Activated CD8-positive, alpha-beta memory T cell treated with anti-CD3 and anti-CD28 coated beads, Interleukin-2, amount 10 ng/mL, durations not matched to agents 7 days and 5 days (primary cell): ENCODE measurements at places on chromosomes 3 and 15. TPM values are rescaled to one million over a fixed set of nuclear protein-coding genes. Genes with fewer than 3 reads are reported as not detected.

The IGSF10 gene
- total RNA-seq = not detected

- no peaks in the 10 kb centered on the region for H3K36me3 ChIP-seq
- DNase-seq = no peak
- H3K4me1 ChIP-seq = no peaks in the 10 kb centered on the region
- no peaks in the 10 kb centered on the region for H3K27me3 ChIP-seq
- no peak overlapping the region for H3K27ac ChIP-seq
Observed at GRCh38 chr3:26636096-26636727, 13.6 kb downstream of the LRRC3B start.

GRCh38 chr3:42673082-42673481 is 12.3 kb upstream of the KLHL40 start:
- peaks cover 6% of the 10 kb centered on the region for H3K27me3 ChIP-seq
- no peak overlapping the region for H3K27ac ChIP-seq
- DNase-seq = no peak
- no peaks in the 10 kb centered on the region for H3K36me3 ChIP-seq
- no peak overlapping the region for H3K4me3 ChIP-seq
- H3K4me1 ChIP-seq = no peaks in the 10 kb centered on the region

GRCh38 chr3:143063018-143063417 is 56.6 kb upstream of the CHST2 start:
- H3K27me3 ChIP-seq = no peaks in the 10 kb centered on the region
- no peak for DNase-seq
- H3K4me1 ChIP-seq = peaks cover 17% of the 10 kb centered on the region
- peaks cover 34% of the 10 kb centered on the region for H3K36me3 ChIP-seq
- no peak overlapping the region for H3K4me3 ChIP-seq

DNA sequence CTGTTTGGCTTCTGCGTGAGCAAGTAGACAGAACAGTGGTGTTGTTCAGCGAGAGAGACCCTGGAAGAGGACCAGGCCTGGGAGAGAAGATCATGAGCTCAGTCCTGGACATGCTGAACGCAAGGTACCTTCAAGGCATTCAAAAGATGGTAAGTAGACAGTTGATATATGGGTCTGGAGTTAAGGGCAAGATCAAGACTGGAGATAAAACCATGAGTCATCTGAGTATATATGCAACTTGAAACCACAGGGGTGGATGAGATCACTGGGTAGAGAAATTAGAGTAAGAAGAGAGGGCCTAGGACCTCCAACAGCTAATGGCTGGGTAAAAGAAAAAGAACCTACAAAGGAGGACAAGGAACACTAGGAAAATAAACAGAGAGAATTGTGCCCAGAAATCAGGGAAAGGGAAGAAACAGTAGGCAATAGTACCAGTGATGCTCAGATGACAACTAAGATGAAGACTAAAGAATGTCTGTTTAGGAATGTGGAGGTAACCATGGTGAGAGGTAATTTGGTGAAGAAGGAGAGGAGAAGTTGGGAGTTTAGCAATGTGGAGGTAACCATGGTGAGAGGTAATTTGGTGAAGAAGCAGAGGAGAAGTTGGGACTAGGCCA is 343.2 kb upstream of the ADAMTS9 start:
- no peak overlapping the region for H3K4me3 ChIP-seq
- H3K4me1 ChIP-seq = peaks cover 2% of the 10 kb centered on the region
- no peaks in the 10 kb centered on the region for H3K36me3 ChIP-seq

GRCh38 chr3:32126305-32127015 is 20.0 kb downstream of the GPD1L start:
- H3K27ac ChIP-seq = no peak overlapping the region
- no peak overlapping the region for H3K4me3 ChIP-seq
- peaks cover 16% of the 10 kb centered on the region for H3K4me1 ChIP-seq
- H3K36me3 ChIP-seq = peaks cover 14% of the 10 kb centered on the region

- H3K36me3 ChIP-seq = peaks cover 64% of the 10 kb centered on the region
- DNase-seq = no peak
- no peak overlapping the region for H3K4me3 ChIP-seq
- H3K27me3 ChIP-seq = no peaks in the 10 kb centered on the region
- H3K27ac ChIP-seq = no peak overlapping the region
- peaks cover 82% of the 10 kb centered on the region for H3K4me1 ChIP-seq
Observed at GRCh38 chr3:72439321-72440183, 408.7 kb downstream of the SHQ1 start.

GRCh38 chr3:161630794-161631193 is 134.2 kb downstream of the OTOL1 start:
- H3K4me1 ChIP-seq = no peaks in the 10 kb centered on the region
- H3K4me3 ChIP-seq = no peak overlapping the region
- H3K27me3 ChIP-seq = no peaks in the 10 kb centered on the region
- H3K36me3 ChIP-seq = no peaks in the 10 kb centered on the region
